ENCODE measurements at places on chromosomes 2 and 18.

GRCh38 chr18:32243358-32243757 lies 53.5 kb downstream of the MEP1B start:
- no peak for DNase-seq

- DNase-seq: no peak
These were observed 389.9 kb upstream of the CDH20 start for GRCh38 chr18:60943297-60943696.

GRCh38 chr18:26479065-26479680 lies 69.2 kb downstream of the KCTD1 start:
- DNase-seq: no peak

DNA sequence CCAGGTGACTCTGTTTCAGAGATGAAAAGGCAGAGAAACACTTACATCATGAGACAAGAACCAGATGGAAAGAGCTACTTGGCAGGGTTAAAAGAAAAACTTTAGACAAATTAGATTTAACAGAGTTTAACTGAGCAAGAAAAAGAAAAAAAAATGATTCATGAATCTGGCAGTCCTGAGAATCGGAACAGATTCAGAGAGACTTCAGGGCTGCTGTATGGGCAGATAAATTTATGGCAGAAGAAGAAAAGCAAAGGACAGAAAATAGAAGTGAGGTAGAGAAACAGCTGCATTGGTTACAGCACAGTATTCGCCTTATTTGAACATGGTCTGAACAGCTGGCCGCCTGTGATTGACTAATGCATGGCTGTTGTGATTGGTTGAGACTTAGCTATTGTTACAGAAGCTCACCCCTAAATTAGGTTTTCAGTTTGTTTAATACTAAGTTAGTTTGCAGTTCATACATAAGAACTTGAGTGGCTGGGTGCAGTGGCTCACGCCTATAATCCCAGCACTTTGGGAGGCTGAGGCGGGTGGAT lies 43.0 kb upstream of the RHOB start:
- DNase-seq: no peak
